ENCODE measurements at places on chromosomes 3 and 15.

- no peak for DNase-seq
Measured at GRCh38 chr15:41691471-41691870, 31.3 kb downstream of the MGA start.

- DNase-seq, result no peak
Measured at GRCh38 chr3:81484520-81484919, 276.9 kb downstream of the GBE1 start.

GRCh38 chr3:13144163-13145023 lies 71.2 kb upstream of the IQSEC1 start:
- peak; percentile 42 for DNase-seq

- DNase-seq, result no peak
Measured at GRCh38 chr3:126850370-126851085, 132.4 kb upstream of the PLXNA1 start.

DNA sequence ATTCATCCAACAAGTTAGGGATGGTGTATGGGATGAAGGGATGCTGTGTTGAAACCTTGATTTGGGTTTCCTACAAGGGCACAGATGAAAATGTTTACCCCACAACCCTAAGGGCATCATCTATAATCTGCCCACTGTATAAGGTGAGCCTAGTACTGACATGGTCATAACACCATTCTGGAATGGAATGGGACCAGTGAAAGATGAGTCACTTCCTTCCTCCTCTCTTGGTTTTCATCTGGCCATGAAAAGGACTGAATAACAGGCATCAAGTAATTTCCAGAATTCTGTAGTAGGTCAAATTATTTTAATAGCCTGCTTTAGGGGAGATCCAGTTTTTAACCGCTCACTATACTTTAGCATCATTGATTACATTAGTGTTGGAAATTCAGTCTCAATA lies 538.6 kb downstream of the NR2F2 start:
- DNase-seq, result no peak

GRCh38 chr3:72633121-72633520 lies 215.1 kb downstream of the SHQ1 start:
- no peak for DNase-seq

DNA sequence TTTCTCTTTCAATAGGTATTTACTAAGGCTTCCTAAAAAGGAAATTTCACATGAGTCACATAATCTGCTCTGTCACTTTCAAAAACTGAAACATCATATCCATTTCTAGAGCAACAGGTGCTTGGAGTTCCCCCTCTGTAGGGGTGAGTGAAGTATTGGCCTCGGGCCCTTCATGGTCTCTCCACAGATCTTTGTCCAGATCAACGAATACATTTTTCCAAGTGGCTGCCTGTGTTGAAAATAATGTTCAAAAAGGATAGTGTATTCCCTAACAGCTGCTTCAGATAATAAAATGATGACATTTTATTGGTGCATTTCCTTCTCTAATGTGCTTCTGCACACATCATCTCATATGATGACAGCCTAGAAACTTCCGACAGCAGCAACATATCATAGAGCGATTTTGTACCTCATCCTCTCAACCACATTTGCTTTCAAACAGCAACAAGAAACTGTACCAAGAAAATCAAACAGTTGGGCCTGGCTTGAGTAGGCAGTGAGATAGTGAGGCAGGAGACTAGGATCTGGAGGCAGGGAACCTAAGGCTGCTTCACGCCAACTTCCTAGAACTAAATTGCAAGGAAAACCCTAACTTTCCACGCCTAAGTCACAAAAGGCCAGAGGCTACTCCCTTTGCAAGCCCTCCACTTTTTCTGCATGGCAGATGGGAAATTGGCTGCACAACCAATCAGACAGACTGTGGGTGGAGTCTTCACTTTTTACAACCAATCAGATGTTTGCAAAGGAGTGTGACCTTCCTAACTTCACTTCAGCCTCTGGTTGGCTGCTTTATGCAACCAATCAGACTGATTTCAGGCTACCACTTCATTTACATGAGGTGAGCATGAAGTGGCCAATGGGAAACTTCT lies 340.2 kb downstream of the LRRC3B start:
- DNase-seq, result no peak

- no peak for DNase-seq
Measured at GRCh38 chr3:71061037-71061436, 522.5 kb downstream of the FOXP1 start.

DNA sequence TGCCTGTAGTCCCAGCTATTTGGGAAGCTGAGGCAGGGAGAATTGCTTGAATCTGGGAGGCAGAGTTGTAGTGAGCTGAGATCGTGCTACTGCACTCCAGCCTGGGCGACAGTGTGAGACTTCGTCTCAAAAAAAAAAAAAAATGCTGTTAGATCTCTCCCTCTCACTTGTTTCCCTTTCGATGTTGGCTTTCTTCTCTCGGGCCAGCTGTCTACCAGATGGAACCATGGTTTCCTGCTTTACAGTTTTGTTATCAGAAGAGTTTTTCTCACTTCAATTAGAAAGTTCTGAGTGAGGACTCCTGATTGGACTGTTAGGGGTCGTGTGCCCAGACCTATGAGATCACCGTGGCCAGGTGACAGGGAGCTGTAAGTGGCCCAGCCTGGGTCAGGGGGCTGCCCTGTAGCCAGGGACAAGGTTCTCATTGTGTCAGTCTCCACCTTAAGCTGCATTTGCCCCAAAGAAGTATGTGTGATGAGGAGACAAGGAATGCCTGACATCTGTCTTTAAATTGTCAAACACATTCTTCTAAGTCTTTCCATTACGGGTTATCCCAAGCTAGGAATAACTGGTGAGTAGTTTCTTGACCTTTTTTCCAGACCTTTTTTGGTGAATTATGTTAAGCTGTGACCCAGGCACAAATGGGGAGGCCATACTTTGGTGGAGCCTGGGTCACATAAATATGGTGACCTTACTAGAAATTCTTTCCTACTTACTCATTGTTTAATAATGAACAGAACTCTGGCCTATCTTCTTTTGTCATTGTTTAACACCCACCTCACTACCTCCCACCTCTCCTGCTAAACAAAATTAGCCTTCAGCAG lies 25.2 kb downstream of the SNAPC5 start:
- DNase-seq, result no peak

DNA sequence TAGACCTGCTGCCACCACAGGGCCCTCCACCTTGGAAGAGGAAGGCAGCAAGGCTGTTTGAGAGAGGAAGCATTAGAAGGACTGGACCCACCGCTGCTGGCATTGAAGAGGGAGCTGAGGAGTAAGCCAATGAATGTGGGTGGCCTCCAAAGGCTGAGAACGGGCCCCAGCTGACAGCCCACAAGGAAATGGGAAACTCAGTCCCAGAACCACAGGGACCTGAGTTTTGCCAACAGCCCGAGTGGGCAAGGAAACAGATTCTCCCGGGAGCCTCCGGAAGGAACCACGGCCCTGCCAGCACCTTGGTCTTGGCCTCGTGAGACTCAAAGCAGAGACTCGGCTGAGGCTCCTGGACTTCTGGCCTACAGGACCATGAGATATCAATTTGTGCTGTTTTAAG lies 95.4 kb upstream of the SNRPA1 start:
- no peak for DNase-seq

GRCh38 chr15:68375716-68376220 lies 56.2 kb downstream of the ITGA11 start:
- DNase-seq, result no peak

DNA sequence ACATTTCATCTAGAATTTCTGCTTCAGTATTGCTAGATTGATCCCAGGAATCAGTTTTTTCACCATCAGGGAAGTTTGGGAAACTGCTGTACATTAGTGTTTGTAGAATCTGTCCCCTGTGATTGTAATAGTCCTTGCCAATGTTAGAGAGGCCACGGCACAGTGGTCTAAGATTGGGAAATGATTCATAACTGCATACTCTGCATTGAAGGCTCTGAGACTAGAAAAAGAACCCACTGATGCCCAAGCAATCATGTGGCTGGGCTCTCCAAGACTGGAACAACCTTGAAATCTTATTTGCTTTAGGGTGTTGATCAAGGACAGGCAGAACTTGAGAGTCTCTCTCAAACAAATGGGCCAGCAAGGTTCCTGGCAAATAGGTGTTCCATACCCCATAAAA lies 245.6 kb upstream of the LRTM1 start:
- DNase-seq, result no peak

DNA sequence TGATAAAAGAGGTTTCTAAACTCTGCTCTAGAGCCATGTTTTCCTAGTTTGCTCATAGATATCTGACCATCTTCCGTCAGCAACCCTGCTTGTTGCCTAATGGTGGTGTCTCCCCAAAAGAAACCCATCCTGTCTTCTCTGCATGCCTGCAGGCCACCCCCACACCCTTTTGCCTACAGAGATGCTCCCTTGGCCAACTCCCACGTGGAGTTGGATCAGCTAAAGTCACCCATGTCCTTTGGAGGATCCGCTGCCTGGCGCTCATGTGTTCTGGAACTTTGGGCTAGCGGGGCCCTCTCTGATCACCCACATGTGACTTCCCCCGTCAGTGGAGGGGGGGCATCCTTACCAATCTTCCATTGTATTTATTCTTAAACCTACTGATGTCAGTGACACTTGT lies 185.6 kb downstream of the ADAMTS17 start:
- no peak for DNase-seq

- no peak for DNase-seq
Measured at GRCh38 chr3:15428539-15428938, 1.1 kb downstream of the EAF1 start.

- DNase-seq, result no peak
Measured at GRCh38 chr3:81696090-81696489, 65.4 kb downstream of the GBE1 start.

GRCh38 chr15:40281057-40281800 lies 1.6 kb downstream of the ANKRD63 start:
- DNase-seq, result no peak

DNA sequence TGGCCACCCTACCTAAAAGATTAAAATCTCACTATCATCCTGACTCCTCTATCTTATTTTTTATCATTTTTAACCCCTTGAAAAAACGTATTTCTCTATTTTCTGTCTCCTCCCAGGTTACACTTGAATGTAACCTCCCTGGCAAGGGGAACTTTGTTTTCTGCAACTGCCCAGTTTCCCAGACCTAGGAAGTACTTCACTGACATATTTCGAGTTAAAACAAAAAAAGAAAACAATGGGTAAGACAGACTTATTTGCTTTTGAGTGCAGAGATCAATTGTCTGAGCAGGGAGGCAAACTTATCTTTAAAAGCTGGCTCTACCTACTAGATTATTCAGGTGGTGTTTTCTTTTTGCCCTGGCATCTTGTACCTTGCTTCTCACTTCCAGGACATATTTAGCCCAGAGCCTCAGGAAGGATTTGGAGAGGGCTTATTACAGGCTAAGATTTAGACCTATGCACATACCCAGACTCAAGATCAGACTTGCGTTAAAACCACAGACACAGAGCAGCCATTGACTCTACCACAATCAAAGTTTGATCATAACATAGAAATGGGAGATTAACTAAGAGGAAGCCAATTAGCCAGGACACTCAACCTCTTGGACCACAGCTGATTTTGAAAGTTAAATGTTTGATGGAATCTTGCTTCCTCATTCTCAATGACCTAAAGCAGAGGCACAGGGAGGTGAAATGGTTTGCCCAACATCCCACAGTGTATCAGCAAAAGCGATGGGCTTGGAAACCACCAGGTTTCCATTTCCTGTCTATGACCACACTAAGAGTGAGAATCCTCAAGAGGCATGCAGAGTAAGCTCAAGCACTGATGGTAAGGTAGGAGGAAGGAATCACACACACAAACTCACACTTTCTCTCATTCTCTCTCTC lies 169.5 kb upstream of the THBS1 start:
- DNase-seq, result no peak

- DNase-seq, result no peak
Measured at GRCh38 chr3:23254282-23254681, 51.2 kb downstream of the UBE2E2 start.

- DNase-seq, result no peak
Measured at GRCh38 chr3:66010739-66011655, 27.7 kb downstream of the MAGI1 start.

GRCh38 chr3:161356287-161356686 lies 15.0 kb downstream of the SPTSSB start:
- DNase-seq, result no peak

DNA sequence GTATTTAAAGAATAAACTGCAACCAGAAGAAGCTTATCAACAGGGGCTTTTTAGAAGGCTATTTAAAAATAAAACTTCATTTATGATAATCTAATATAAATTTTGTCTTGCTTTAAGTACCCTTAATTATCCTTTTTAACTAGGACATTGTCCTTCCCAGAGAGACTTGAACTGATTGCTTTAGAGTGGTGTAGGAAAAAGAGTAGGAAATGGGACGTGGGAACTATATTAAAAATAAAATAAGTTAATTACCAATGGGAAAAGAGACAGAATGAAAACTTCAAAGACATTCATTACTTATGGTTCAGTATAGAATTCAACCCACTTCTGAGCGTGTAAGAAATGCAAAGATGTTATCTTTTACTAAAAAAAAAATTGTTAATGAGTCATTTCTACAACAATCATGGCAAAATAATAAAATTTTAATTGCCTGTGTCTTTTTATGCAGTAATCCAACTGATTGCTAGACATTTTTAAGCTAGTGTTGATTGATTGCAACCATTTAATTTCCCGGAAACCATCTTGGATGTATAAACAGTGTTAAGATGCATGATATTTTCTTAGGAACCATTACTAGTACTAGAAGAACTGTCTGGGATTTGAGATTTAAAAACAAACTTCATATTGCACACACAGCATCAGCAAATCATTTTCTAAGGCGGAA lies 298.8 kb upstream of the UMPS start:
- no peak for DNase-seq

GRCh38 chr15:48466820-48467219 lies 135.6 kb downstream of the DUT start:
- DNase-seq, result no peak

GRCh38 chr3:11651900-11652299 lies 8.2 kb upstream of the VGLL4 start:
- DNase-seq, result no peak

DNA sequence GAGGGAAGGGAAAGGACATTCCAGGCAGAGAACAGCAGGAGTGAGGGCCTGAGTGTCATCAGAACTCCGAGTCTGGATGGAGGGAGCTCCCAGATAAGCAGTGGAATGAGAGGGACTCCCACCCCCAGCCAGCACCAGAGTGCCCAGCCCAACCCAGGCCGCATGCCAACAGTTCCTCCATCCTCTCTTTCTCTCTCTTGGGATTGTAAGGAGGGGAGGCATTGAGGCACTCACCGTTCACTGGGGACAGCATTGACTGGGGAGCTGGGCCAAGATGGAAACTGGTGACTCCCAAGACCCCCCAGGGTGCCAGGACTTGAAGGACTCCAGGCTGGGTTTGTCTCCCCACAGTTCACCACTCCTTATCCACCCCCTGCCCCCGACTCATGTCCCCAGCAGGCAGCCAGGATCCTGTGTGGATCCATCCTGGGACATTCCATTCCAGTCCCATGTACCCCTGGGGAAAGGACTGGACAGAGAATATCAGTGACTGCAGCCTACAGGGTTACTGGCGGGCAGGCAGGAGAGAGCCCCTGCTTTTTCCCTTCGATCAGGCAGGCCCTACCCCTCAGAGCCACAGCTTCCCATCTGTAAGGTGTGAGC lies 15.7 kb downstream of the PTH1R start:
- no peak for DNase-seq

Data from sciatic nerve (tissue), 2 donors.